ENCODE measurements at places on chromosomes 1 and 21.

DNA sequence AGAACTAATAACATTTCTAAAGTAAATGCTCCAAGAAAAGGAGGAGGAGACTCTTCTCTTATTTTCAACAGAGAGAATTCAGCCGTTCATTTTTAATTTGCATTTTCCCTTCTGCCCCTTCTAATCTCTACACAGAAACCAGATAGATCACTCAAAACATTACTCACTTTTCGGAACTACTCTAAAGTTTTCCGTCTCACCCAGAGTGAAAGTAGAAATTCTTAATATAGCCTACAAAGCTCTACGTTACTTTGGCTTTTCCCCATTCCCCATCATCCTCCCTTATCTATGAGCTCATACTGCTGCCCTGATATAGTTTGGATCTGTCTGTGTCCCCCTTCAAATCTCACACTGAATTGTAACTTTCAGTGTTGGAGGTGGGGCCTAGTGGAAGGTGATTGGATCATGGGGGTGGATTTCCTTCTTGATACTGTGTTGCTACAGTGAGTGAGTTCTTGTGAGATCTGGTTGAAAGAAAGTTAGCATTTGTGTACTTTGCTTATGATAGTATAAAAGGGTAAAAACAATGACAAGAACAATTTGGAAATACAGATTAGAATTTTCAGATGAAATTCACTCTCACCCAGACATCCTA, 188.2 kb downstream of the AMY1C start:
- DNase-seq = no peak

GRCh38 chr1:183991756-183992155, 45.8 kb downstream of the COLGALT2 start:
- no peak for DNase-seq

DNA sequence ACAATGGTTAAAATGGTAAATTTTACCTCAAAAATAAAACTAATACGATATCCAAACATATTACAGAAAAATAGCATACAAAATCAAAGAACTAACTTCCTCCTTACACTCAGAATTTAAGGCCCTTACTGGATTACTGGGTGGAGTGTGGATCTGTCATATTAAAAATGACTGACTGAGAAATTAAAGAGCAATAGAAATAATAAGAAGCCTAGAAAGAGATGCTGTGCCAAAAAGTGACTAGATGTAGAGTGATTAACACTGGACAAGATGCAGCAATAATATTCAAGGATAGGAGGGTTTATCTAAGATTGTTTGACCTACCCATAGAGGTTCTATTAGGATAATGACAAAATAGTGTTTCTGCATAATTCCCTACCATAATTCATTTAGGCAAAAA, 424.3 kb downstream of the SETD4 start:
- DNase-seq = no peak

GRCh38 chr1:2589431-2590232, 3.1 kb downstream of the PRXL2B start:
- DNase-seq = no peak

GRCh38 chr21:37829447-37829846, 86.8 kb downstream of the KCNJ6 start:
- DNase-seq = no peak

- DNase-seq = no peak
These were observed 11.2 kb downstream of the TSEN15 start for GRCh38 chr1:184062640-184063286.

- DNase-seq = no peak
These were observed 23.2 kb downstream of the HUNK start for GRCh38 chr21:31896019-31896418.

- DNase-seq = no peak
These were observed 27.8 kb downstream of the FBXO28 start for GRCh38 chr1:224141693-224142092.

GRCh38 chr1:170853302-170853701, 82.0 kb upstream of the MROH9 start:
- DNase-seq = no peak

- DNase-seq = no peak
These were observed 1.9 kb downstream of the MANEAL start for GRCh38 chr1:37795340-37796125.

DNA sequence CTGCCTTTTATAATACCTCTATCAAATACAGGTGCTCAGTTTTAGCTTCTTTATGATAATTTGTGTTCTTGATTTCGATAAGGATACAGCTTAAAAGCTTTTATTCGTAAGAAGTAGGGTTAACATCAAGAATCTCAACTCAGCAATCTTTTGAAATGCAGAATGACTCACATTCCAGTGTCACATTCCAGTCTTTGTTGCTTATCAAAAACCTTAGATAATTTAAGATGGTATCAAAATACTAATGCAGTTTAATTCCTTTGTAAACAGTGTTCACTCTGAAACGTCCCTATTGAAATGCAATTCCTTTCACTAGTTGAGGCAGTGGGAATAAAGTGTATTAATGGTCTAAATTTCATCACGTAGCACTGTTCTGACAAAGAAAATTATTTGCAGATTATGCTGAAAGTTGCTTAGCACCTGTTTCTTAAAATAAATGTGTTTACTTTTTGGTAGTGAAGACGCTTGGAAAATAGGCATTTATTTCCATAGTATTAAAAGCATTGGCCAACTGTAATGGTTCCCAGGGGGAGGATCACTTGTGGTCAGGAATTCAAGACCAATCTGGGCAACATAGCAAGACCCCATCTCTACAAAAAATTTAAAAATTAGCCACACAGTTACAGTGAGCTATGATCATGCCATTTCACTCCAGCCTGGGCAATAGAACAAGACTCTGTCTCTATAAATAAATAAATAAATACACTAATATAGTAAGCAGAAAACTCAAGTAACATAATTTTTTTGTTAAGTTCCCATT, 10.1 kb upstream of the CNN3 start:
- no peak for DNase-seq

GRCh38 chr1:212205843-212206242, 79.4 kb upstream of the PPP2R5A start:
- no peak for DNase-seq

DNA sequence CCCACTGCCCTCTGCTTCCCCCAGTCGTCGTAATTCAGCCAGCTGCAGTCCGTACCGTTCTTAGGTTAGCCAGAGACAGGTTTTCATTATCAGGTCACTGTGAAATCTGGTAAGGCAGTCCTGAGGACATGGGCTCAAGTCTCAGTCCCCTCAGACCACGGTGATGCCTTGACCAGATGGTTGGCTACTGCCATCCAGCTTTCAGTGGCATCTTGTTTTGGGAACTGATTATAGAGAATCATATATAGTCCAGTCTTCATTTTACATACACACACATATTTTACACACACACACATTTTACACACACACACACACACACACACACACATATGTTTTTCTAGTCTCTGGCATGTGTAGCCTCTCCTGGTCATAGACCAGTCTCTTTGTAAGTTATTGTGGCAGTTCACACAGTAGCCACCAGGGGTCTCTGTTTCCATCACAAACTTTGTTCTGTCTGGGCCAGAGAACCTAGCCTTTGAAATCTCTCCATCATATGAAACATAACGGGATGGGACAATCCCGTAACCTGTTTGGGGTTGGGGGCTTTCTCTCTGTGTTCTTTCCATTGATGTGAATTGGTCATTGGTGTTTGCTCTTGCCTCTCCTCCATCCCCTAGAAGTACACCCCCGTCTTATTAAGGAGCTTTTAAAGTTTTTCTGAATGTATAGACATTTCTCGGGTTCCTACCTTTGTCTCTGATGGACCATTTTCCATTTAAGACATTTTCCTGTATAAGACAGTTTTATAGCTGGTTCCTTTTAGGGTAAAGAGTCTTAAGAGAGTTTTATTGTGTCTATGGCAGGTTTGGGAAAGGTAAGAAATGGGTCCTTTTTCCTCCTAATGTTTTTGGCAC, 8.4 kb upstream of the IKBKE start:
- DNase-seq = peak; percentile 61

DNA sequence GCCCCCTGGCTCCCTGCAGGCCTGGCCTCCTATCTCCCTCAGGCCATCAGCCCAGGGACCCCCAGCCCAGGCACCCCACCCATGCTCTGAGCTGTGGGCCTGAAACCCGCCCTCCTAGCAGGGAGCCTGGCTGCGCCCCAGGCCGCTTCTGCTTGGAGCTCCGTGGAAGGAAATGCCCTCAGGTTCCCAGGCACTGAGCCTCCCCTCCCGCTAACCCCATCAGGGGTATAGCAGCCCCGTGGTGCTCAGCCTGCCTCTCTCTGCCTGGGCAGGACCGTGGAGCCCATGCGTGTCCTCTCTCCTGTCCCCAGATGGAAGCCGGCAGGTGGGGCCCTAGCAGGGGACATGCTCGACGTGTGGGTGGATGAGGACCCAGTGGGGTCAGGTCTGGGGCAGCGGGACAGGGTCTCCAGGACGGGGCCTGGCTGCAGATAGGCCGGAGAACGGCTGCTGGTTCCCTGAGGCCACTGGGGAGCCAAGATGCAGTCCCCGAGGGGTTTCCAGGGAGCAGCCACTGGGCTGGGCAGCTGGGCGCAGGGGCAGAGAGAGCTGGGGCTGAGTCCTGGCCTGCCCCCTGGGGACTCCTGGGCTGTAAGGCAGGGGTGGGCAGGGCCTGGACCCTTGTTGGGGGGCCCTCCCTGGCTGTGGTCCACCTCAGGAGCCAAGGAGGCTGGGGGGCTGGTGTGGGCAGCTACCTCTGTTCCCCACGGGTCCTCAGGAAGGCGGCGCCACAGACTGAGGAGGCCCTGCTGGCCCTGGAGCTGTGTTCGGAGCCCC, 75.5 kb downstream of the MORN1 start:
- no peak for DNase-seq

- no peak for DNase-seq
These were observed 11.8 kb downstream of the IER5 start for GRCh38 chr1:181100015-181100905.

DNA sequence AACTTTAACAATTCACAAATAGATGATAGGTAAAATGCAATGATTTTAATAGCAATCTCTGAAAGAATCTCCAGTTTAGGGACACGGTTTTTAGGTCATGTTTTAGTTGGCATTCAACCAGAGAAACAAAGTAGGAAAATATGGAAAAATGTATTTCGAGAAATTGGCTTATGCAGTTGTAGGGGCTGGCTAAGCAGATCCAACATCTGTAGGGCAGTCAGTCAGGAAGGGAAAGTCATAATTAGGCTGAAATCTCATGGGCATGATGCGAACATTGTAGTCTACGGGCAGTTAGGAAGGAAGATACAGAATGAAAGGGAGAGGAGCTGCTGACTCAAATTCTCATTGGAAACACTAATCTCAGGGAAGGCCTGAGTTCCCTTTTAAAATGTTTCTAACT, 1276.0 kb upstream of the ADGRL4 start:
- DNase-seq = no peak

DNA sequence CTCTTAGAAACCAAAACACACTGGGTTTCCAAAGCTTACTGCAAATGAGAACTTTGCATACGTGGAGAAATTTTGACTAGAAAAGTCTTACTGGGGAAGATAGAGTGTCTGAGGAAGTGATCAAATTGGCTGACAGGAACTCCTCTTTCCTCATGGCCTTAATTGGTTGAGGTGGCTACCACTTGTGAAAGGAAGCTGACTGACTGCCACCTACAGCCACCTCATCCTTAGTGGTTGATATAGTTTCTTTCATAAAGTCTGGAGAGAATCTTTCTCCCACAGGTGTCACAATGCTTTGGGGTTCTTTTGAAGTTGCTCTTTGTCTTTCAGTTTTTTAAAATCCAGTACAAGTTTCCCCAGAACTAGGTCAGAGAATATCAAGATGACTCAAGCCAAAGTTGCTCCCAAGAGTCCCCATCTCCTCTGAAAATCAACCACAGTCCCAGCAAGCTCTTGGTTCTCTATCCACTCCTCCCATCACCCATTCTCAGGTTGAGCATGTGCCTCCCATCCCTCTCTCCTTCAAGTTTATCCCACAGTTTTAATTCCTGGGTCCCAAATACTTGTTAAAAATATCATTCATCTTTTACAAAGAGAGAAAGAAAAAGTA, 43.3 kb downstream of the GPR88 start:
- no peak for DNase-seq

DNA sequence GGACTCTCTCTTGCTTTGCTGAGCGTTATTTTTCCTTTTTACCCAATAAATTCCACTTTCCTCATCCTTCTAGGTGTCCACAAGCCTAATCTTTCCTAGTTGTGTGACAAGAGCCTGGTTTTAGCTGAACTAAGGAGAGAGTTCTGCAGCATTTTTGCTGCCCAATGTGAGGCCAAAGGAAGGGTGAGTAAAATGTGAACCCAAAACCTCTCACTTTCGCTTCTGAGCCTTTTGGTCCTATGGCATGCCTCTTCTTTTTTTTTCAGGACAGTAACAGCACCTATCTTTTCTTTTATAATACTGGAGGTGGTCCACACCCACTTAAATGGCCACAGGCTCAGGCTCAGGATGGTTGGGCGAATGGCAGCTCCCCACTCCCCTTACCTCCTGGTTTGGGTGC, 111.1 kb downstream of the COP1 start:
- no peak for DNase-seq

DNA sequence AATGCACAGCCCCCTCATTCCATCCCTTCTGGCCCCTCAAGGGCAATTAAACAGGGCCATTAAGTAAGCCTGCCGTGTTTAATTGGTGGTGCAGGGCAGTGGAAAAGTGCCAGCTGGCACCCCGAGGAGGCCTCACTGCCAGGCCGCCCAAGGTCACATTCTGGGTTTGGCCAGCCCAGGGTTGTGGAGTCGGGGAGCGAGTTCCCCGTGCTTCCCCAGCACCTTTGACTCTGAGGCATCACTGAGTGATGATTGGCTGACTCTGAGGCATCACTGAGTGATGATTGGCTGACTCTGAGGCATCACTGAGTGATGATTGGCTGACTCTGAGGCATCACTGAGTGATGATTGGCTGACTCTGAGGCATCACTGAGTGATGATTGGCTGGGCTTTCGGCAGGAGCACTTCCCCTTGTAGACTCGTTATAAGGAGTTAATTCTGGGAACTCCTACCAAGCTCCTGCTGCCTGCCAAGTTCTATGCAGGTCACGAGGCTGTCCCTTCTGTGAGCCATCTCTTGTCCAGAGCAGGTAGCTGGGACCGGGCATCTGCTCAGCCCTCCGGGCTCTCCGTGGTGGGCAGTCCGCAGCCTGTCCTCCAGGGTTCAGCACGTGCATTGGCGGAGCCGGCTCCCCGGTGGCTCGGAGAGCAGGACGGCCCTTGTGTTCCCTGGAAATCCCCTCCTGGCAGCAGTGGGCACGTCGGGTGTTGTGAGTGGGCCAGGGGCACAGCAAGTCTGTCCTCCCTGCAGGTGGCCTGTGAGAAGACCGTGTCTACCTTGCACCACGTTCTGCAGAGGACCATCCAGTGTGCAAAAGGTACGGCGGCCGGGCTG, 20.9 kb downstream of the CSTB start:
- no peak for DNase-seq

- DNase-seq = no peak
These were observed 27.4 kb downstream of the LHX4 start for GRCh38 chr1:180257486-180257885.

- no peak for DNase-seq
These were observed 243.4 kb downstream of the SDCCAG8 start for GRCh38 chr1:243499248-243499647.

GRCh38 chr1:175462301-175463017, 269.9 kb upstream of the KIAA0040 start:
- no peak for DNase-seq

DNA sequence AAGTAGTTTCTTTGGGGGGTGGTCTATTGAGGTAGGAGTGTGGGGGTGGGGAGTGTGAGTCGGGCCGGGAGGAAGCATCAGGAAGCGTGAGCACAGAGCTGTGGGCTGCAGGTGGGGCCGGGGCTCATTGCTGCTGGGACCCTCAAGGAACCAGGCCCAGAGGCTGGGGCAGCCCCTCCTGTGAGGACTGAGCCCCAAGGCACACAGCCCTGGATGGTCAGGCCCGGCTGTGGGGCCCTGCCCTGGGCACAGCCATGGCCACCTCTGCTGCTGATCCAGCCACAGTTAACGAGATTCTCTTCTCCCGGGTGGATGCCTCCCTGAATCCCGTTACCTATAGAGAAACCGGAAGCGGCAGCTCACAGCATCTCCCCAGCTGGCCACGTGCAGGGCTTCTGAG, 22.9 kb upstream of the SUMO3 start:
- DNase-seq = no peak

All from T-helper 9 cell (primary cell).